ENCODE measurements at places on chromosomes 5 and 9. TPM values are rescaled to one million over a fixed set of nuclear protein-coding genes. Genes with fewer than 3 reads are reported as not detected.

CAMK2A gene
- total RNA-seq, result 61.2 TPM

PCDHGB7 gene
- total RNA-seq, result 3.1 TPM

GDNF gene
- 1.9 TPM for total RNA-seq

OBP2B gene
- total RNA-seq, result not detected

CCNO gene
- total RNA-seq, result not detected

AQP7 gene
- 10.7 TPM for total RNA-seq

CDKN2A gene
- not detected for total RNA-seq

IFNK gene
- total RNA-seq, result not detected

IFNA21 gene
- total RNA-seq, result not detected

DNA sequence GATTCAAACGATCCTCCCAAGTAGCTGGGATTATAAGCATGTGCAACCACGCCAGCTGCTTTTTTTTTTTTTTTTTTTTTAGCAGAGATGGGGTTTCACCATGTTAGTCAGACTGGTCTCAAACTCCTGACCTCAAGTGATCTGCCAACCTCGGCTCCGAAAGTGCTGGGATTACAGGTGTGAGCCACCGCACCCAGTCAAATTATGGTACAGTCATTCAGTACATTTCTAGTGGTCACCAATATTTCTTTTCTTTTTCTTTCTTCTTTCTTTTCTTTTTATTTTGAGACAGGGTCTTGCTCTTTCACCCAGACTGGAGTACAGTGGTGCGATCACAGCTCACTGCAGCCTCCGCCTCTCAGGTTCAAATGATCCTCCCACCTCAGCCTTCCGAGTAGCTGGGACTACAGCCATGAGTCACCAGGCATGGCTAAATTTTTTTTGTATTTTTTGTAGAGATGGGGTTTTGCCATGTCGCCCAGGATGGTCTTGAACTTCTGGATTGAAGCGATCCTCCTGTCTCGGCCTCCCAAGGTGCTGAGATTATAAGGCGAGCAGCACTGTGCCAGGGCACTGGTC is 25.4 kb upstream of the DCP2 start:
- no peak for DNase-seq

- no peak for DNase-seq
Observed at GRCh38 chr5:175215906-175216305, 228.1 kb downstream of the DRD1 start.

DNA sequence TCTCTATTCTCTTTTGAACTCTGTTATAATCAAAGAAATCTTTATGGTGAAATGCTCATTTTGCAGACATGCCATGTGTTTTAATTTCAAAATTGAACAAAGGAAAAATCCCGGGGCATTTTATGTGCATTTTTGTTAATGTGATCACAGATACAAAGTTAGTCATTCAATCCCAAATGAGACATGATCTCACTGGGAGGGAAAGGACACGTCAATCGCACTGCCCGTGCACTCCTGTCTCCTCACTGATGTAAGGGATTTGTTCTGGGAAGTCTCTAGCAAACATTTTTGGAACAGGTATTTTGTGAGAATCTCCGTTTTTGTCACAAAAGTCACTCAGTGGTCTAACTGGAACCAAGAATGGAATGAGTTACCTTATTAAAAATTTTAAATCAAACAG is 97.9 kb upstream of the RANBP6 start:
- no peak for DNase-seq

- DNase-seq, result no peak
Observed at GRCh38 chr5:103891151-103891550, 328.6 kb upstream of the NUDT12 start.

GRCh38 chr9:83420486-83420885 is 117.7 kb downstream of the FRMD3 start:
- no peak for DNase-seq

DNA sequence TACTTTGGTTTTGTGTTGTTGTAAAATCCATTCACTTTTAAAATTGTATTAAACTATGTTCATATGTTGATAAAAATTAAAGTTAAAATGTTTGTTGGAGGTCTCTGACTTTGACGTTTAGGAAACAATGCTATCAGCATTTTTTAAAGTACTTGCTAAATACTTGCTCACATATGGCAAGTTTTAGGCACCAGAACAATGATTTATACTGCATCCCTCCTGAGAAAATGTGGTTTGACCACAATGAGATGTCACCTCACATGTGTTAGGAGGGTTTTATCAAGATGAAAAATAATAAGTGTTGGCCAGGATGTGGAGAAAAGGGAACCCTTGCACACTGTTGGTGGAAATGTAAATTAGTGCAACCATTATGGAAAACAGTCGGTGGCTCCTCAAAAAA is 180.8 kb downstream of the HSD17B3 start:
- no peak for DNase-seq

- DNase-seq, result no peak
Observed at GRCh38 chr5:124996023-124996763, 249.8 kb upstream of the ZNF608 start.

Measured in gastrocnemius medialis (tissue), 4 donors.